Effector CD4-positive, alpha-beta T cell (primary cell): ENCODE measurements at places on chromosomes 11 and 22.

GRCh38 chr22:50529416-50529896 lies 356 bp downstream of the TYMP start:
- no peak for DNase-seq

DNA sequence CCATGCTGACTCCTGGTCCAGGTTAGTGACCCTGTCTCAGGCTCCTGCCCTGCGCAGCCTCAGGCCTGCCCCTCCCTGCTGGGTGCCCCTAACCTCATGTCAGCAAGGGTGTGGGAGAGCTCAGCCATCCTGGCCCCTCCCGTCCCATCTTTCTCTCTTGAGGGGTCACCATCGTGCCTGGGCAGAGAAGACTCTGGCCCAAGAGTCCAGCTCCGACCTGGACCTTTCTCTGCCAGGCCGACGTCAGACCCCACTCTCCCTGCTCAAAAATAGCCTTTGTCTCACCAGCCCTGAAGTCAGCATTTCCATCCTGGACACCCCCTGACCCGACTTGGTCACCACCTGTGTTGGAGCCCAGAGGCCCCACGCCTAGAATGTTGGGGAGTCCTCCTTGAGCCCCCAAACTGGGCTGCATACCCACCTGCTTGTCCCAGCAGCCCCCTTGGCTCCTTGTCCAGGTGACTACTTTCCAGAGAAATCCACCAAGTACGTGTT lies 4.9 kb downstream of the SCGB1C1 start:
- DNase-seq = no peak

DNA sequence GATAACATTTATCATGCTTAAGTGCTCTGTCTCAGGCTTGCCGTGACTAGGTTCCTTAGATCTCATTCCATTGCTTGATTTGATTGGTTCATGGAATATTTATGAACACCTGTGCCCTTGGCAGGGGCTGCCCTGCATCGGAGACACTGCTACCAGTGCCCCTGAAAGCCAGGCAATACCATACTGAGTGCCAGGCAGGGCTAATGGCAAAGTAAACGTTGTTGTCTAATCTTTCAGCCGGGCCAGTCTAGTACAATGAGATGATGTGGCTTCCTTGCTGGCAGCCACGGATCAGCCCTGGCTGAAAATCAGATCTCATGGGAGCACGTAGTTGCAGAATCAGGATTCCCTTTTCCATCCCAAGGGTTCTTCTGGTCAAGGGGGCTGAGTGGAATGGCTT lies 5.0 kb upstream of the PGA3 start:
- no peak for DNase-seq

DNA sequence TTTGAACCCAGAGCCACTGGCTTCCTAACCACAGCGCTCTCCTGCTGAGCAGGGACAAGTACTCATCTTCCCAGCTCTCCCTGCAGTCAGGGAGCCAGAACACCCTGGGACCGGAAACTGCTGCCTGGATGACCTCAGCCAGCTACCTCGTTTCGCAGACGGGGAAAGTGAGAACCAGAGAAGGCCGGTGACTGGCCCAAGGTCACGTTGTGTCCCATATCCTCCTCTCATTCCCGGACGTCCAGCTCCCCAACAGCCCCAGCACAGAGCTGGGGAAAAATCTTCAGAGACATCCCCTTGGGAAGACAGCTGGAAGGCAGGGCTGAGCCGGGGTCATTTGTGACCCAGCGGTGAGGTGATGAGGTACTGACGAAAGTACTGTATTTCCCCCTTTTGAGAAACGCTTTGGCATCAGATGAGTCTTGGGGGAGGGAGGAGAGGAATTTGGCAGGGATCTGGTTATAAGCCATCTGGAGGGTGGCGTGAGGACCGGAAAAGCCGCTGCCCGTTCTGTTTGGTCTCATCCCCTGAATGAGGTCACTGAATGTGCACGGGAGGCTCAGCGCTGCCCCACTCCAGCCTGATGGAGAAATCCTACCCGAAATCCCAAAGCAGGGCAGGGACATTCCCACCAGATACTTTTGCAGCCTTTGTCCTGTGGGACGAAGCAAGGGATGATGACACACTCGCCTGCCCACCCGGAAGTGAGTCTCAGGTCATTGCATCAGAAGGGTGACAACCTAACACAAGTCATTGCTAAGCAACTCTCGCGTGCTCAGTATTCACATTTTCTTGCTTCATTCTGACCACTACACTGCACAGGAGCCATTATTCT lies 41.1 kb downstream of the LIF start:
- DNase-seq = no peak

DNA sequence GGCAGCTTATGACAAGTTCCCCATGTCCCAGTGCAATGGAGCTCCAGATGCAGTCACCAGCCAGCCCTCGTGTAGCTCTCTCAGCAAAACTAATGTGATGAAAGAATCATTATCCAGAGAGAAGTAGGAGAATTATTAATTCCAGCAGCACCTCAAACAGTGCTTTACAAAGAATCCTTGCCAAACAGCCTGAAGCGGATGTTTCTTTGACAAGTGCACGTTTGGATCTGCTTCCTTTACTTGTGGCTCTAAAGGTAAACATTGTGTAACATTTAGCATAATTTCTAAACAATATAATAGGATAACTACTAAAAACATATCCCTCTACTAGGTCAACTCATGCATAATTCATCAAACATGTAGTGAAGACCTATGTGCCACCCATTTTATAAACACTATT lies 197.0 kb downstream of the FAM181B start:
- DNase-seq = no peak

GRCh38 chr11:119780222-119780953 lies 51.4 kb upstream of the NECTIN1 start:
- no peak for DNase-seq

- no peak for DNase-seq
These were observed 14.2 kb downstream of the TXN2 start for GRCh38 chr22:36467042-36467810.
